ENCODE measurements at places on chromosomes 3 and 15. TPM values are rescaled to one million over a fixed set of nuclear protein-coding genes. Genes with fewer than 3 reads are reported as not detected.

Gene RARB
- total RNA-seq: 5.2 TPM

Gene LRRC31
- not detected for total RNA-seq

Gene SEMA3G
- under 0.01 TPM for total RNA-seq

Gene NEK11
- 1.9 TPM for total RNA-seq

Gene OR4F15
- total RNA-seq: not detected

Gene LRRIQ4
- total RNA-seq: not detected

Gene AGBL1
- total RNA-seq: not detected

Gene ACTRT3
- total RNA-seq: 2.1 TPM

Gene BFSP2
- total RNA-seq: not detected

Gene CGNL1
- 12.0 TPM for total RNA-seq

Gene WDR93
- total RNA-seq: not detected

Gene SV2B
- not detected for total RNA-seq

Gene PEX5L
- not detected for total RNA-seq

Gene NR1I2
- total RNA-seq: not detected

Gene MESP2
- total RNA-seq: not detected

Gene FOXB1
- total RNA-seq: not detected

Gene CORO2B
- total RNA-seq: 15.9 TPM

Gene PIGX
- 26.7 TPM for total RNA-seq

Gene PIGBOS1
- 15.0 TPM for total RNA-seq

Gene ITIH1
- not detected for total RNA-seq

Gene MORC1
- not detected for total RNA-seq

Gene PLA2G4E
- total RNA-seq: not detected

Gene DISP2
- total RNA-seq: 0.36 TPM

Gene PAQR9
- total RNA-seq: not detected

Gene TMEM45A
- 277 TPM for total RNA-seq

Gene SELENOS
- total RNA-seq: 125 TPM

Gene GOLGA6D
- total RNA-seq: not detected

Gene ARL13B
- 14.9 TPM for total RNA-seq

Gene GOLGA6L7
- not detected for total RNA-seq

Gene ILDR1
- not detected for total RNA-seq

Gene ATP8B4
- 0.49 TPM for total RNA-seq

Gene ZNF619
- 2.9 TPM for total RNA-seq

Gene ZNF662
- total RNA-seq: 0.36 TPM

Gene CCR1
- not detected for total RNA-seq

Gene P2RY14
- not detected for total RNA-seq

Gene SLC12A8
- total RNA-seq: 3.4 TPM

Gene ZPLD1
- not detected for total RNA-seq

Gene LMOD3
- total RNA-seq: not detected

Gene LTK
- not detected for total RNA-seq

Gene UROC1
- not detected for total RNA-seq
